ENCODE measurements at places on chromosomes 12 and 14.

DNA sequence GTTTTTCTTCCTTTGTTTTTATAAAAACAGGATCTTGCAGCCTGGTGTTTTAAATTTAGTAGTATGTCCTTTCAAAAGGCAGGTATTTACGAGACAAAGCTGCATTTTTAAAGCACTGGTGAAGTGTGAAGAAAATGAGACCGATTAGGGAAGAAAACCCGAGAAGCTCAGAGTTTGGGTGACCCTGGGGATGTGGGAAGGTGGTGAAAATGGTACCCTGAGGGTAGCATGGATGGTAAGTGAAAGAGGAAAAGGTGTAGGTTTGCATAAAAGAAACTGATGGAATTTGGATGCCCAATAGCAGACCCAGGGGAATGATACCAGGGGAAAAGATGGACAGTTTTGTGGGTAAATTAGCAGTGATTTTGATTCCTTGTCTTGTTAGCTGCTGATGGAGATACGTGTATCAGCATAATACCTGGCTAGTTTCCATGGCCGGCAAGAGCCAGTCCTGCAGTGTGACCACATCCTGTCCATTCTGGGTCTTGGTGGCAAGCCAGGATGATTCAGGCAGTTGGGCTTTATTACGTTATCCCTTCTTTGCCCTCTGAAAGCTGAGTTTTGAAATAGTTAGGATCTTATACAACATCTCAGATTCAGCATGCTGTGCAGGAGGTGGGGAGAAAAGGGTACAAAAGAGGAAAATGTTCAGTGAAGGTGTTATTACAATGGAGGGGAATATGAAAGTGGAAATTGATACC, 8.9 kb downstream of the BICD1 start:
- DNase-seq = no peak

- no peak for DNase-seq
These were observed 75.9 kb downstream of the TNFAIP2 start for GRCh38 chr14:103199124-103199523.

DNA sequence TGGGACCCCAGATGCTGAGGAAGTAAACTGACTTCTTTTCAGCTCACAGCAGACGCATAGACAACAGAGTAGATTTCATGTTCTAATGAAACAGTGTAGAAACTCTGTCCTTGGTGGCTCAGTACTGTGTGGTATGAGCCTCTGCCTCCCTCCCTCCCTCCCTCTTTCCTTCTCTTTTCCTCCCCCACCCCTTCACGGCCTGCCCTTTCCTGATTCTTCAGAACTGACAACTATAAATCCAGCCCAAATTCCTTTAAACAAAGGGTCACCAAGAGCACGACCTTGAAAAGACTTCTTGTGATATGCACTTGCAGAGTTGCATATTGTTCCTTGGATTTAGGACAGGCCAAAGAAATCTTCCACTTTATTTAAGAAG, 164.0 kb downstream of the ETV6 start:
- no peak for DNase-seq

DNA sequence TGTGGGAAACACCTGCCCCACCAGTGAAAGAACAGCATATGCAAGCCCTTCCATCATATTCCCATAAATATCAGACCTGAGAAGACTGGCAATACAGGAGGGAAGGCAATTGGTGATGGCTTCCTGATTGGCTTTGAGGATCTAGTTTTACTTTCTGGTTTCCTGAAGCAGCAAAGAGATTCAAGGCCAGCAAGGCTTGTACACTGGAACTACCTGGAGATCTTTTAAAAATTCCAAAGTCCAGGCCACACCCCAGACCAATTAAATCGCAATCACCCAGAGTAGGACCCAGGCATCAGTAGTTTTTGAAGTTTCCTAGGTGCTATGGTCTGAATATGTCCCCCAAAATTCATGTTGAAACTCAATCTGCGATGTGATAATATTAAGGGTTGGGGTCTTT, 2.9 kb upstream of the TEP1 start:
- no peak for DNase-seq

DNA sequence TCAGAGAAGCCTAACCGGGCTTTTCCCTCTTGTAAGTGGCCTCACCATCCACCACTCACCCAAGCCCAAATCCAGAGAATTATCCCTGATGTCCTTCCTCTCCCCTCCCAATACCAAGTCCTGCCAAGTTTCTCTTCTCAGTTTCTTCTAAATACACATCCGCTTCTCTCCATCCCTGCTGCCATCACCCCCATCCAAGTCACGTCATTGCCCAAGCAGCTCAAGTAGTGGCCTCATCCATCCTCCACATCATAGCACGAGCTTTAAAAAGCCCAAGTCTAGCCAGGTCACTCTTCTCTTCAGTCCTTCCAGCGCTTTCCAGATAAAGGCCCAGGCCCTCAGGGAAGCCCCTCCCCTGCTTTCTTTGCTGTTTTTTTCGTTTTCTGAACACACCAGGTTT, 25.4 kb downstream of the IL31 start:
- no peak for DNase-seq

Measured in stimulated activated CD8-positive, alpha-beta memory T cell treated with anti-CD3 and anti-CD28 coated beads, Interleukin-4, amount 100 ng/mL, for 48 hours (primary cell).